ENCODE measurements at places on chromosomes 3 and 15.

DNA sequence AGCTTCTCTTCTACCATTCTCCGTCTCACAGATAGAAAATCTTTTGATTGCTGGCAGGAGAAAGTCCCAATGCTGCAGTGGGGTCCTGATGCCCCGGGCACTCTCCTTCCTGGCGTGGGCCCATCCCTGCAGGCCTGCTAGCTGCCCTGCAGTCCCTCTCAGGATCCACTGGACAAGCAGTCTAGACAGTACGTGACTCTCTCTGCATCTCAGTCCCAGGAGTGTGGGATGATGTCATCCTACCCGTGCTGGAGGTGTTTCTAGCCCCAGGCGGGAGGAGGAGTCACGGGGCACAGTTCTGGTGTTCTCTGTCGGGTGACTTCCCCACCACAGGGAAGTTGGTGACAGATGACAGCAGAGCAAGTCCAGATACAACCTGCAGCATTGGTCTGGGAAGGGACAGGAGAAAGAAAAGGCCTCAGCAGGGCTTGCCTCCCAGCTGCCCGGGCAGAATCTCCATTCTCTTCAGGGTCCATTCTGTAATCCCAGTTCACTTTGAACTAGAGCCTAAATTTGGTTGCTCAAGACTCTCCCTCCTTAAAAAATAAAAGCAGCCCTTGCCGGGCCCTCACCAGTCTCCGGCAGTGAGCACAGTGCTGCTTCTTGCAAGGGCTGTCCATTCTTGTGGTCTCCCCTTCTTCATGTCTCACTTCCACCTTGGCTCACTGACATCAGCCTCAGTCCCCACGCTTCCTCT, 30.6 kb downstream of the SLC28A1 start:
- DNase-seq: peak; percentile 93

DNA sequence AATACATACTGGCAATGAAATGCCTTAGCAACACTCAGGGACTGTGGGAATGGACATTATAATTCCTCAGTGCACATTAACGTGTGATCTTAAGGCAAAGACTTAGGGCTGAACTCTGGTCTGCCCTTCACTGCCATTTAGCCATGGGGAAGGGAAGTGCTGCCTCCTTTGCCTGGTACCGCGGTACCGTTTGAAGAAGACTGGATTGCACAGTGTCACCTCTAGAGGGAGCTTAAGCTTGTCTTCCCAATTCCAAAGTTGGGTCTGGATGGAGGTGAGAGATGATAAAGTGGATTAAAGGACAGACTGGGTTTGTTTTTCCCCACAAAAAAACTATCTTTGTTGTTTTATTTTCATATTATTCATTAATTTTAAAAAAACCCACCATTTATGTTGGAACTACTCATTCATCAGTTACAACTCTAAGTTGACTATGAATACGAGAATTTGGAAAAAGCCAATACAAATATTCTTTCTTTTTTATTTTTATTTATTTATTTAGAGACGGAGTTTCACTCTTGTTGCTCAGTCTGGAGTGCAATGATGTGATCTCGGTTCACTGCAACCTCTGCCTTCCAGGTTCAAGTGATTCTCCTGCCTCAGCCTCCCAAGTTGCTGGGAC, 60.0 kb upstream of the SYN2 start:
- peak; percentile 17 for DNase-seq

- DNase-seq: peak; percentile 24
Measured at GRCh38 chr3:113747283-113748046, 630 bp downstream of the ATP6V1A start.

DNA sequence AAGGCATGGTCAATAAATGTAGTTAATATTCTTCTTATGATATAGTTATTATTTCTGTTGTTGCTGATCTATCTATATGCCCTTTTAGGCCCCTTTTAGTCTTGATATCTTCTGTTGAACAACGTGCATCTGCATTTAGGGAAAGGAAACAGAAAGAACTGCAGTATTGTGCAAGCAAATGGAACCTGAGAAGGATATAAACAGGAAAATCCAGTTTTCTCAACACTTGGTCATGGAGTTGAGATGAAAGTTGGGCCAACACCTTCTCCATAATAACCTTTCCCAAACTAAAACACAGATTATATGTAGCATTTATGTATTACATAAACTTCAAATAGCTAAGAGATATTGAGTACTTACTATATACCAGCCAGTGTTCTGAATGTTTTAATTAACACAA, 179.7 kb downstream of the ADAMTS9 start:
- no peak for DNase-seq

GRCh38 chr15:80971143-80971542, 18.5 kb downstream of the MESD start:
- DNase-seq: no peak

DNA sequence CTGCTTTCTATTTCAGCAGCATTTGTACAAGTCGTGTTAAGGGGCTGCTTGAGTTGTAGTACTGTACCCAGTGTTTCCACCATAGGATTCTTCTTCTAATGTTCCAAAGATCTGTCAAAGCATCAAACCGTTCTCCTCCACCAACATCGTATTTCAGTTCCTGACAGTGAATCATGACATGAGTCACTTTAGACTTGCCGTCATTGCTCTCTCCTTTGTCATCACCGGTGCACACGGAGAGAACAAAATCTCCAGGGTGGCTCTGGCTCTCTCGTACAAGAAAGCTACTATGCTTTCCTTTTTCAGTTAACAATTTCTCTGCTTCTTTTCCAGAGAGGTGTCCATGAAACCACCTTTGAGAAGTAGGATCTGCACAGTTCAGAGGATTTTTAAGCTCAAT, 270.9 kb upstream of the CCDC54 start:
- peak; percentile 46 for DNase-seq

- no peak for DNase-seq
Measured at GRCh38 chr3:46442576-46443530, 21.9 kb downstream of the LTF start.

- DNase-seq: no peak
Measured at GRCh38 chr3:72082186-72082715, 297.3 kb upstream of the PROK2 start.

GRCh38 chr3:14520967-14521366, 19.2 kb downstream of the GRIP2 start:
- DNase-seq: no peak

- DNase-seq: no peak
Measured at GRCh38 chr3:42209917-42210316, 56.1 kb downstream of the CCK start.

GRCh38 chr3:99503350-99503749, 135.0 kb upstream of the COL8A1 start:
- DNase-seq: peak; percentile 37

DNA sequence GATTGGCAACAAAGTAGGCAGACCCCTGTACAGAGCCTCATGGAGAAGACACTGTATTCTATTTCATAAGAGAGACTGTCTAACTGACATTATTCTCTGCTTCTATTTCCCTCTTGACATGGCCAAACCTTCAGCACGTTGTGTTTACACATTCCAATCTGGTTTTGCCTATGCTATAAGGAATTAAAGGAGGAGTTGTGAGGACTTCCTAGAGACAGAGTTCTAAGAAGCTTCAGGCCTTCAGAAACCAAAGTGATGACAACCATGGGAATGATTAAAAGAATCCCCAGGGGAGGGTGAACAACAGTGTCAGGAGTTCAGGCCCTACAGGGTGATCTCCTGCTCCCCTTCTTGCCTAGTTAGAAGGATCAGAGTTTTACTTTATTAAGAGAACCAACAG, 44.9 kb upstream of the CAPN7 start:
- DNase-seq: peak; percentile 12

DNA sequence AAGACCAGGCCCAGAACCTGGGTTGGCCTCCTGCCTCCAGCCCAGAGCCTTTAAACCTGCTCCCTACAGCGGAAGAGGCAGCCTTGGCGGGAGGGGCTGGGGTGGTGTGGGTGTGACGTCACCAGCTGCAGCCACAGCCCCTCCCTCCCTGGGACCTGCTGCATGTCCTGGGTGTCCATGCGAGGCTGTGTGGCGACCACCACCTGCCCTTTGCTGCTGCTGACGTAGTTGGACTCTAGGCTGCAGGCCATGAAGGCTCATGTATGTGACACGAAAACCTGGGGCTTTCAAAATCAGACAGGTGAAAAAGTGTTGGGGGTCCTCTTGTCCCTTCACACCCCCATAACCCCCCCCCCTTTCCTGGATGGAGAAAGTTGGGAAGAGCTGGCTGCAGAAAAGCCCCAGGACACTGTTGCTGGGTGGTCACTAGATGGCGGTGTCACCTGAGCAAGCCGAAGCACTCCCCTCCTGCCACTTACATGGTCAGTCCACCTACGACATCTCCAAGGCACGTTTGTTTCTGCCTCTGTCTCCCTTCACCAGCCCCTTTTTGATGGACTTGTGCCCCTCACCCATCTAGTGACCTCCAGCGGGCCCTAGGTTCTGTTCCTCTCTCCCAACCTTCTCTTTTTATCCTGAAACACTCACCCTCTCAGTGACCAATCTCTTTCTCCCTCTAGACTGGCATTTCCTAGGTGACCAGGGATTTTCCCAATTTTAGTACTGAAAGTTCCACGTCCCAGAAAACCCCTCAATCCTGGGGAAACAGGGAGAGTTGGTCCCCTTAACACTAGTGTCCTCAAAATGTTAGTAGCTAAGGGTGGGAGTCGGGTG, 35.2 kb downstream of the SLC6A20 start:
- DNase-seq: peak; percentile 75

DNA sequence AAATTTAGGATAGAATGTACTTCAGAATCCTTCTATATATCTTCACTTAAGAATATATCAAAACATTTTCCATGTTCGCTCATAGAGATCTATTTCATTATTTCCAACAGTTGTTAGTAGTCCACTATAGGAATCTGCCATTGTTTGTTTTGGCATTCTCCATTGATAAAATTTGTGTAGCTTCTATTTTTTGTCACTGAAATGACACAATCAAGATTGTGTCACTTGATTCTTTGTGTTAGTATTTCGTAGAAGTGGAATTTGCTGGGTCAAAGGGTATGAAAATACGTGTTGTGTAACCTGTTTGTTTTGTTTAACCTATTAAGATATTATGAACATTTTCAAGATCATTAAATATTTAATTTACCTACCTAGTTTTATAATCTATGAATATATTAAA, 15.9 kb upstream of the GPR156 start:
- no peak for DNase-seq

GRCh38 chr3:4895838-4896237, 83.4 kb upstream of the BHLHE40 start:
- DNase-seq: no peak

DNA sequence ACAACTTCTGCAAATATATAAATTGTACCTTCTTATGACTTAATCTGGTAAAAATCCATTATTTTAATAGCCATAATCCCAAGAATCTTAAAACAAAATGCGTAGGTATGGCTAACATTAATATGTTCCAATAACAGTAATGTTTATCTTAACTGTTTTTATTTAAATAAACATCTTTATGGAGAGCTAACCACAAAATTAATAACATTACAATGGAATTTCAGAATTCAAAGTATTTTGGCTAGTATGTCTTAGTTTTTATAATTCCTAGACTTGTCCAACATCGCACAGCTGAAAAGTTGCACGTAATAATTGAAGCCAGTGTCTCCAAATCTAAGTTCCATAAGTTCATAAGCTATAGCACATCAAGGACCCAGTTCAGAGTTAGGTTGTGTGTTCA, 47.6 kb downstream of the ANKRD28 start:
- DNase-seq: peak; percentile 30

DNA sequence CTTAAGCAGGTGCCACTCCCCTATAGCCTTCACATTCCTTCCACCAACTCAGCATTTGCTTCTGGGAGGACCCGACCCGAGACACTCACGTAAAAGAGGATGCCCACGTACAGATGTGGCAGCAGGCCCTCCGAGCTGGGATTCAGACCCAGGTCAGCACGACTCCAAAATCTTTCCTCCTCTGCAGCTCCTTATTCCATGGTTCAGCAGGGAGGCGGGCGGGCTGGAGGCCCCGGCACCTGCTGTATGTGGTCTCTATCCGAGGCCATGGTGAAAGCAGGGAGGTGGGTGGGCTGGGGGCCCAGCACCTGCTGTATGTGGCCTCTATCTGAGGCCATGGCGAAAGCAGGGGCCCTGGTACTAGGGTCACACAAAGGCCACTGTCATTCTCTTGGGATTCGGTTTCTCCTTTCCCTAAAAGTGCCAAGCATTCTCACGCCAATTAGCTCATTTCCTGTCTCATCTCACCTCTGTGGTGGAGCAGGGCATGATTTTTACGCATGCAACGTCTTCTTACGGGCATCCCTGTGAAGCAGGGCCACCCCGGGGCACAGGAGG, 5.9 kb upstream of the MUC4 start:
- no peak for DNase-seq

- no peak for DNase-seq
Measured at GRCh38 chr3:35596335-35596995, 42.9 kb upstream of the ARPP21 start.
